ENCODE measurements at places on chromosomes 12 and 14.

- DNase-seq, result no peak
These were observed 478 bp downstream of the RITA1 start for GRCh38 chr12:113186033-113186365.

DNA sequence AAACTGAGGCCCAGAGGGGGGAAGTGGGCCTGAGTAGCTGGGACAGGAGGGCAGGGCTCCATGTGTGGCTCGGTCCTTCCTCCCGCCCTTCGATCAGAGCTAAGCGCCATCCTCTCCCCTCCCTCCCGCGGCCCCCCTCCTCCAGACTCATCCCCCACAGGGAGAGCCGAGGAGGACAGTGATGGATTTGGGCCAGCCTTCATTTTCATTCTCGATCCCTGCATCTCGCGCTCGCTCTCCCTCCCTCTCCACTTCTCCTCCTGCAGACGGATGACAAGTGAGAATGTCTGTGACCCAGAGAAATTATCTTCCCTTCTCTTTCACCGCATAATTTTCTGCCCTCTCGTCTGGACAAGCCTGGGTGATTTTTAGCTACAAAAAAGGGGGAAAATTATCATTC is 183.3 kb downstream of the RBM19 start:
- DNase-seq, result no peak

- no peak for DNase-seq
These were observed 33.2 kb upstream of the LTBP2 start for GRCh38 chr14:74645244-74645643.

DNA sequence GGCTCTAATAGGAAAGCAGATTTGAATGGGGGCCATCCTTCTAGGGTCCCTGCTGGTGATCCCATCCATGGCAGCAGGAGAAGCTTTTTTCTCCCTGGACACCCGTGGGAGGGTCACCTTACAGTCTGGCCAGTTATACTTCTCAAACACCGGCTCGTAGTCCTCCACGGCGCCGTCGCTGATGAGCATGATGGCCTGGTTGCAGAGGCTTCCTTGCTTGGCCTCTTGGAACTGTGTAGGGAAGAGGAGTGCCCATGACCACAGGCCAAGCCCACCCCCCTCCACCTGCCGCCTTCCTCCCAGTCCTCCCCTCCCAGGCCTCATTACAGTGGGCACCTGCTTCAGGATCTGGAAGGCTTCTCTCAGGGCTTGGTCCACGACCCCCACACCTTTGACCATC is 33.8 kb downstream of the CACNA2D4 start:
- DNase-seq, result no peak

GRCh38 chr12:47024463-47024862 is 55.0 kb upstream of the PCED1B start:
- no peak for DNase-seq

DNA sequence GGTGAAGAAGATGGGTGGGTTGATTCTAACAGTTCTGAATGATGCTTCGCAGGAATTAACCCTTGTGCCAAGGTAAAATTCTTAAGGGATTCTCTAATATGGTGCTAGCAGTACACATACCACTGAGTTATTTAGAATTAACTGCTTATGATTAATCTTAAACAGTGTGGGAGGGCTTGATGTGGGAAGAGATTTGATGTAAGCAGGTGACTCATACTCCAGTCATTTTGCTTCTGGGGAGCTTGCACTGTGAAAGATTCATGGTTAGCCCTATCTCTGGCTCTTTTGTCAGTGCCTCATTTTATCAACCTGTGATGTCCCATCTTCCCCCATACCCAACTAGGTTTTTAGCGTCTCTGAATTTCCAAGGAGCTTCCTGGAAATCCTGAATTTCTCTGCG is 83.8 kb downstream of the NRXN3 start:
- no peak for DNase-seq

DNA sequence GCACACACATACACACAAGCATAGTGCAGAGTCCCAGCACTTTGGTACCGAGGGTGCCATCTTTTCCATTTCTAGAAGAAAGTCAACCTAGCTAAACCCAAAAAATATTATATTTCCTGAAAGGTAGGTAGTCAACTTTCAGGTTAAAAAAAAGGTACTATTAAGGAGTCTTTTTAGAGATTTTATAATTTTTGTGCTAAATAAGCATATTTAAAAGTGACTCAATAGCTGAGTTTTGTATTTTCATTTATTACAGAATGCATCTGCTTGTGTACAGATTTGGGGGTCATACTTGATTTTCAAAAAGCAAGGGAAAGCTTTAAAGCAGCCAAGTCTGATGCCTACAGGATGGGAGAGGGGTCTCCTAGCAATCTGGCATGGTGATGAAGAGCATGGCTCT is 34.6 kb downstream of the DCAF5 start:
- no peak for DNase-seq

- no peak for DNase-seq
These were observed 626.1 kb upstream of the NOVA1 start for GRCh38 chr14:27223906-27224305.

- no peak for DNase-seq
These were observed 206.5 kb upstream of the EEA1 start for GRCh38 chr12:93135286-93136239.

DNA sequence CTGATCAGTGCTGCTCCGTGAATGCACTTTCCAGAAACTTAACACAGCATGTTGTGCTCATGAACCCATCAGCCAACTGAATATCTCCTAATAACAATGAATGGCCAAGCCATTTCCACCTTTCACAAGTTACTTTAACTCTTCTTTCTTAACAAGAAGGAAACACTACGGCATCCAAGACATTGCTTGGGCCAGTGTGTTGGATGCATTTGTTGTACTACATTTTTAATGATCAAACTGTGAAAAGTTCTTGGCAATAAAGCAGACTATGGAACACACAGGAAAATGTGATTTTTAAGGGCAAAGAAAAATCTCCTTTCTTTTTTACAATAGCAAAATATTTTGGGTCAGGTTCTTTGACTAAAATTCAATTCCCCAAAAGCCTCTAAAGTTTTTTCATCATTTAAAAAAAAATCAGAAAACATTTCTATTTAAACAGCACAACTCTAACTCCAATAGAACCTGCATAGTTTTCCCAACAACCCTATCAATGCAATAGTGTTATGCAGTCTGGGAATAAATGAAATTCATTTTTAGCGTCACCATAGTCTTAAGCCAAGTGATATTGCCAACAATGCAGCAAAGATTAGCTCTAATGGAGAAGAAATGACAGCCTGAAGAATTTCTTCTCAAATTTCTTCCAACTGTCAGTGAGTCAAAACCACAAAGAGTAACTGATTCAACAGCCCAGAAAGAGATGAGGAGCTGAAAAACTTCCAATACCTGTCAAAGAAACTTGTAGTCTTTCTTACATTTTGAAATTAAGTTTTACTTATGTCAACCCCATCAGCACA is 50.7 kb upstream of the PTPRR start:
- no peak for DNase-seq

DNA sequence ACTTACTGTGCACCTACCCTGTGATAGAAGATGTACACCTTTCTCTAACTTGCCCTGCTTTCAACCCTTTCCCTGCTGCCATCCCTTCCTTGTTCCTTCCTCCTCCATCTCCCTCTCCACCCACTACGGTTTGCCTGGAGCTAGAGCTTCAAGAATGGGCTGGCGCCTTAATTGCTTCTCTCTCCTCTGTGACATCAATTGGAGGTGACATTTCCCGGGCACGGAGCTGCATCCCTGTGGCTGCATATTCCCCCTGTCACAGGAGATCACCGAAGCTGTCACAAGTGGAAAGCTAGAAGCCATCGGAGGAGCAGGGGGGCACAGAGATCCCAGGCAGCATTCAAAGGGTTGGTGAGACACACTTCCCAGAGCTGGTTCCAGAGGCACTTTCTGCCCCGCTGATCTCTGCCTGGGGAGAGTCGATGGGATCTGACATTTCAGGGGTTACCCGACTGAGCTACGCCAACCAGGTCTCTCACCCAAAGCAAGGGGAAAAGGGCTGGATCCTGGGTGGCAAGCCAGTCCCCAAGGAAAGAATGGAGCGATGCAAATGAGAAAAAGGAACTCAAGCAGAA is 604.9 kb downstream of the MED13L start:
- DNase-seq, result no peak

DNA sequence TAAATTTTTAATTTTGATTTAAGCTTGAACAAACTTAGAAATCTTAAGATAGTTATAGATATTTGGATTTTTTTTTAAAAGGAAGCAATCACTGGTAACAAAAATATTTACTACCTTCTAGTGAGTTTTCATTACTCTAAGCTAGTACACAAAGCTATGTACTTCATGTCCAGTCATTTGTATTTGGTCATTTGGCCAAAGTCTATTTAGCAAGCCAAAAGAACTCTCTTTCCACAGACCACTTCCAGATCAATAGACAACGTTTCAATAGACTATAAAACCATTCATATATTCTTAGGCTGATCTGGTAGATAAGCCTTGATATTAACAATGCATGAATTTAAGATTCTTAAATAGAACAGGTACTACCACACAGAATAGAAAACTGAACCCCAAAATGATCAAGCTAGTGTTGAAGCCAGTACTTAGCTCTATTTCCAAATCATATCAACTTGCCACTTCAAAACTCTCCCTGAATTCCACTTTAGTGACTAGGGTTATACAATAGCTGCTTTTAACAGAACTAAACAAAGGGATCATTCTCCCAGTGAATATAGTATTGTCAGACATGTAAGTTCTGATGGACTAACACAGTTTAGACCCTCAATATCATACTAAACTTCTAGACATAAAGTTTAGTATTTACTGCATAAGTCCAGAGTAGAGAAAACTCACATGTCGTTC is 21.7 kb downstream of the CAPRIN2 start:
- no peak for DNase-seq

GRCh38 chr14:91324606-91325575 is 80.4 kb upstream of the GPR68 start:
- no peak for DNase-seq

All from germinal center (tissue), 1 donor.